ENCODE measurements at places on chromosomes 16 and 17.

- peak; percentile 58 for DNase-seq
Measured at GRCh38 chr16:57186872-57187854, 1.0 kb downstream of the RSPRY1 start.

- DNase-seq = no peak
Measured at GRCh38 chr16:27316038-27316680, 2.4 kb downstream of the IL4R start.

GRCh38 chr16:84088695-84089395, 27.9 kb downstream of the MBTPS1 start:
- DNase-seq = no peak

- DNase-seq = no peak
Measured at GRCh38 chr17:19460700-19461099, 49.7 kb downstream of the RNF112 start.

GRCh38 chr17:77441940-77442339, 301.2 kb downstream of the SEC14L1 start:
- no peak for DNase-seq

DNA sequence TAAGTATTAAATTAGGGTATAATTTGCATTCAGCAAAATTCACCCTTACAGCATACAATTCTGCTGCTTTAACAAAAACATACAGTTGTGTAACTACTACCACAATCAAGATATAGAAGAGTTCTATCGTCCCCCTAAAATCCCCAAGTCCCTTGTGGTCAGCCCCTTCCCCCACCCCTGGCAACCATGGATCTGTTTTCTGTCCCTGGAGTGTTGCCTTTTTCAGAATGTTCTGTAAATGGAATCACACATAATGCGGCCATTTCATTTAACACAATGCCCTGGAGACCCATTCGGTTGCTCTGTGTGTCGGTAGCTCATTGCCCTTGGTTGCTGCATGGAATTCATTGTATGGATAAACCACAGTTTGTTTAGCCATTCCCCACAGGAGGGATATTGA, 190.2 kb downstream of the IRX5 start:
- no peak for DNase-seq

DNA sequence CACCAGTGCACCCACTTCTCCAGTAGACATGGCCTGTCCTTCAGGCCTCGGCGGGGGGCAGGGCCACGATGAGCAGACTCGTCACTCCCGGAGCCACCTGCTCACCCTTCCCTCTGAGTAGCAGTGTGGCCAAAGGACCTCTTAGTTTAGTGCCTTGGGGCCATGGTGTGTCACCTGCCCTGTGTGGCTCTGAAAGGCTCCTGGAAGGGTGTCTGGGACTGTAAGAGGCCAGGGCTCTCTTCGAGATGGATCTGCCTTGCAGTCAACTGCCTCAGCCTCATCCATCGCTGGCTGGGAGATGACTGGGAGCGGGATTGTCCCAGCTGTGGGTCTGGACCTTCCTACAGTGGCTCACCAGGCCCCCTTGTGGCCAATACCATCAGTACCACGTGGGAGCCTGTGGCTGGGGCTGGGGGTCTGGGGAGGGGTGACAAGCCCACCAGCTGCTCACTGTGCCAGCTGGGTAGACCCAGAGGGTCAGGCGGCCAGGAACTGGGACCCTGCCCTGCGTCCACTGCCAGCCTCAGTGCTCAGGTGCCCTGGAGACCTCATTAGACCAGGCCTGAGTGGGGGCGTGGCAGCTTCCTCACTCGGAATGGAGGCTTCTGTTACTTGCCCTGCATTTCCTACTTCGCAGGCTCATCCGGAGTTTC, 133.4 kb downstream of the OR1D5 start:
- DNase-seq = no peak

- DNase-seq = no peak
Measured at GRCh38 chr16:24282141-24282540, 26.0 kb downstream of the CACNG3 start.

- peak; percentile 5 for DNase-seq
Measured at GRCh38 chr17:77948690-77949114, 9.8 kb upstream of the TNRC6C start.

DNA sequence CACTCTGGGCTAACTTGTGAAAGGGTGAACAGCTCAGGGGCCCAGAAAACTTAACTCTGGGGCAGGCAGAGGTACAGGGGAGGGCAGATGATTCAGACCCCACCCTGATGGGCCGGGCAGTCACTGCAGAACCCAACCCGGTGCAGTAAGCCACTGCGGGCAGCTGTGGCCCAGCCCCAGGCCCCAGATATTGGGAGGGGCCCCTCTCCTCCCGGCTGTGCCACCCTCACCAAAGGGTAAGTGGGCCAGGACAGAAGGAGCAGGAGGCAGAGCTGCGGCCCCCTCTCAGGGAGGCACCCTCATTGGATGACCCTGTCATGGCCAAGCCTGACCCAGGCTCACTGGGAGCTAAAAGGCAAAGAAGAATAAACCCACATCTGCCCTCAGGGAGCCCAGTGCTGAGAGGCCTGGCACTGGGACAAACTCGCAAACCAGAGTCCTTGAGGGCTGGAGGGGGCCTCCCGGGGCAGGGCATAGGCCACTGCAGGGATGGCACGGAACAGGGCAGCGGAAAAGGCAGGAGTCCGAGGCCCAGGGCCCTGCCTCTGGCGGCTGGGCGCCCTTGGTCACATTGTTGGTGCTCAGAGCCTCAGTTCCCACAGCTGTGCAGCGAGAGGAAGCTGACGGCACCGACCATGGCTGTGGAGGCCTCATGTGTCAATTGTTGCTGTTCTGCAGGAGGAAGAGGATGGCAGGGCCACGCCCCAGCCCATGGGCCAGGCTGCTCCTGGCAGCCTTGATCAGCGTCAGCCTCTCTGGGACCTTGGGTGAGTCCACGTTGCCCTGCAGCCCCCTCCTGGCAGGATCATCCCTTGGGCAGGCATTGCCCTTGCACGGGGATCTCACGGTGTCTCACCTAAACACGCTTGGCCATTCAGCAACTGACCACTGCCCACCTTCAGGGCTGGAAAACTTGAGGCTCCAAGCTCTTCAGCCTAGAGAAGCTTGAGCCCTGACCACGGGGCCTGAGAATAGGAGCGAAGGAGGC, 3.1 kb downstream of the ITGB4 start:
- no peak for DNase-seq

DNA sequence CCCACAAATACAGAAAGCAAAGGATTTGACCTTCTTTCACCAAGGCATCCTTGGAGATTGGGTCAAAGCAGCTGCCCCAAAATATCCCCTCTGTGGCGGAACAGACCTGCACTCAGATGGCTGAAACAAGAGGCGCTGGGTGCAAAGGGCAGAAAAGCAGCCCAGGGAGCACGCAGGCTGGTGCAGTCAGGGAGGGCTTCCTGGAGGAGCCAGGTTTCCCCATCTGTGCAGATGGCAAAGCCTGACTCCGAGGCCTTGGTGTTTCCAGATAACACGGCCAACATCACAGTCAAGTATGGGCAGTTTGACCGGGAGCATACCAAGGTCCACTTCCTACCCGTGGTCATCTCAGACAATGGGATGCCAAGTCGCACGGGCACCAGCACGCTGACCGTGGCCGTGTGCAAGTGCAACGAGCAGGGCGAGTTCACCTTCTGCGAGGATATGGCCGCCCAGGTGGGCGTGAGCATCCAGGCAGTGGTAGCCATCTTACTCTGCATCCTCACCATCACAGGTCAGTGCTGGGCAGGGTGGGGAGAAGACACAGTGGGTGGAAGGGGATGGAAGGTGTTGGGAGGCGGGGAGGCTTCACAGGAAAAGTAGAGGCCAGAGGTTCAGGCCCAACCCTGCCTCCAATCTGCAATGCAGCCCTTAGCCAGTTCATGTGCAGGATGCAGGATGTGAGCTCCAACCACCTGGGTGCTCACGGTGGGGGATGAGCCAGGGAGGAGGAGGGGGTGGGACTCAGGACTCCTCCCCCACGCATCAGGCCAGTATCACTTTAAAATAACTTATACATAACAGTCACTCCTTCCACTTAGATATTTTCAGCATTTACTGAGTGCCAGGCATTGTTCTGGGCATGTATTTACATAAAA, 26.4 kb upstream of the BEAN1 start:
- DNase-seq = no peak

DNA sequence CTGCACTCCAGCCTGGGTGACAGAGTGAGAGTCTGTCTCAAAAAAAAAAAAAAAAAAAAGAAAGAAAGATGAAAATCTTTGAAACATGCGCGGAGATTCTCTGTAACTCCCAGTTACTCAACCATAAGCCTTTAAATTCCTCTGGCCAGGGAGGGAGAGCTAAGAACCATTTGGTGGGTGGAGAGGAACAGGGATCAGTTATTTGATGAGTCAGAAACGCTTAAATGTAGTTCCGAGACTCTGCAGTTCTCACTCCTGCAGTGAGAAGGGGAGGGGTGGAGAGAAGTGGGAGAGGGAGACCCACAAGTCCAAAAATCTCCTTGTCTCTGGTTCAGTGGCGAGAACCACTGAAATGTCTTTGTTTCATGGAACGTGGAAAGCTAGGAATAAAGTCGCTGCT, 266.7 kb downstream of the SOX9 start:
- DNase-seq = no peak

GRCh38 chr17:43733956-43734355, 24.6 kb downstream of the SOST start:
- DNase-seq = no peak

GRCh38 chr17:17109256-17109655, 67.0 kb downstream of the MPRIP start:
- DNase-seq = peak; percentile 25

- DNase-seq = no peak
Measured at GRCh38 chr16:8727131-8727806, 52.9 kb downstream of the ABAT start.

DNA sequence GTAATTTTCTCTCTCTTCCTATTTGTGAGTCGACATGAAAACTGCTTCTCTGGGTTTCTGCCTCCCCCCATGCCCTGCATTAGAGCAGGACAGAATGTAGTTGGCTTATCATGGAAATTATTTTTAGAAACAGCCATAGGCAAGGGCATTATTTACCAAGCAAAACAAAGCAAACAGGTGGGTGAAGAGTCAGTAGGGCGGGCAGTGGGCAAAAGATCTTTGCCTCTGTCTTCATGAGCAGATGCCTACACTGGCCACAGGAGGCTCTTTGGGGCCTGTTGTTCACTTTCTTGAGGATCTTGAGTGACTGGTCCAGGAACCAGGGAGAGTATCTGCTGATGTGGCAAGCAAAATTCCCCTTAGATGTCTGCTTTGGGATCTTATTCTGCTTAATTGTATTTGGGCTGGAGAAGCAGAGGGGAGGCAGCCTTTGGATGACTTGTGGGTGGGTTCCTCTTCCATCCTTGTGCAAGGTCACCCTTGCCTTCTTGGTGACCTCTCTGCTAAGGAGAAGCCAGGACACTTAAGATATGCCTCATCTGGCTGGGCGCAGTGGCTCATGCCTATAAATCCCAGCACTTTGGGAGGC, 42.5 kb upstream of the CLEC19A start:
- DNase-seq = no peak

GRCh38 chr17:35235917-35236316, 7.0 kb upstream of the SLFN5 start:
- DNase-seq = no peak

GRCh38 chr17:35804658-35805192, 4.6 kb upstream of the TAF15 start:
- peak; percentile 77 for DNase-seq
